Midbrain (tissue), 1 donor: ENCODE measurements at places on chromosomes 1 and 21.

- no peak for DNase-seq
Measured at GRCh38 chr1:115879977-115880376, 39.1 kb upstream of the NHLH2 start.

DNA sequence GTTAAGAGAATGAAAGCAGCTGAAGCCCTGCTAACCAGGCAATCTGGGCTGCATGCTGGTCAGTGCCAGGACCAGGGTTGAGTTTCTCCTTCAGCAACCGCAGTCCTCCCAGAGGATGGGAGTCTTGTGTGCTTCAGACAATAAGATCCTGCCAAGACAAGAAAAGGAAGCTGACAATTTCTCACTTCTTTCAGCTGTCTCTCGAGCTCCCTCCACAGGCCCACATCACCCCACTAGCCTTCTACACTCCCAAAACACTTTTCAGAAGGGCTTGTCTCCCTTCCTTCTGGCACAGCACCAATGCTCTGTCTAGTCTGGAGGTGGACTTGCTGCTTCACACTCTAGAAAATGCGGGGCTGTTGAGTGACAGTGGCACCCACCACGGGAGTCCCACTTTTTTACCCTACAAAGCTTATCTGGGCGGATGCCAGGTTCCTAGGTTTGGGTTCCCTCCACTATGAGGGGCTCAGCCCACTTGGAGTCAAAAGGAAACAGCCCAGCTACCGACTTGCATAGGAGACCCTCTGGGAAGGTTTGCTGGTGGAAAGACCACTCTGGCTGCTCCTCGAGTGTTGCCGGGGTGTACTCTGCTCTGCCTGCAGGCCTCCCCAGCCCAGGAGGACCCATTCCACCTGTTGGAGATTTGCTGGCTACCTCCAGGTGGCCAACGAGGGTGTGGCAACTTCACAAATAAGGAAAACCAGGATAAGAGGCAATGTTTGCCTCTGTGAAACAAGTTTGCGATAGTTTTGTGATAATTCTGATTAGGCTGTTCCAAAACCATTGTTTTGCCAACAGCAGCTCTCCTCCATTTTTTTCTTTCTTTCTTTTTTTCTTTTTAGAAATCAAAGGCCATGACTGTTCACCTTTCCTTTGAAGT lies 68.9 kb downstream of the TENT5C start:
- DNase-seq: no peak

- no peak for DNase-seq
Measured at GRCh38 chr1:9841460-9841859, 17.7 kb upstream of the CLSTN1 start.

DNA sequence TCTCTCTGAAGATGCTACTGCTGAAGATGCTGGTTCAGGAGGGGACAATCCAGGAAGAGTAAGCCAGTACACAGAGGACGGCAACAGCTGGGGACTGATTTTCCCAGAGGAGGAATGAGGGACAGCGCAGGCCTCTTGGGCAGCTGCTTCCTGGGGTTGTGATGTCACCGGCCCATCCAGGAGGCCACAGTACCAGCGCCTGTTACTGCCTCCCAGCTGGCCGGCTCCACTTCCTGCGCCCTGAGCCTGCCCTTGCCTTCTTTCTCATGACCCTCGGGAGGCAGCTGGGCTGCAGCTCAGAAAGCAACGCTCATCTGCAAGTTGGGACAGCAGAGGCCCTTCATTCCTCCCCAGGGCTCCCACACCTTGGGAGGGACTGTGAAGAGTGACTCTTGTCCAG lies 21.9 kb upstream of the ID3 start:
- DNase-seq: peak; percentile 20

GRCh38 chr21:19320291-19320690 lies 916.7 kb upstream of the TMPRSS15 start:
- DNase-seq: no peak

GRCh38 chr21:33293136-33293535 lies 27.0 kb downstream of the IL10RB start:
- DNase-seq: peak; percentile 11

GRCh38 chr1:155591770-155592169 lies 18.2 kb upstream of the MSTO1 start:
- peak; percentile 44 for DNase-seq

DNA sequence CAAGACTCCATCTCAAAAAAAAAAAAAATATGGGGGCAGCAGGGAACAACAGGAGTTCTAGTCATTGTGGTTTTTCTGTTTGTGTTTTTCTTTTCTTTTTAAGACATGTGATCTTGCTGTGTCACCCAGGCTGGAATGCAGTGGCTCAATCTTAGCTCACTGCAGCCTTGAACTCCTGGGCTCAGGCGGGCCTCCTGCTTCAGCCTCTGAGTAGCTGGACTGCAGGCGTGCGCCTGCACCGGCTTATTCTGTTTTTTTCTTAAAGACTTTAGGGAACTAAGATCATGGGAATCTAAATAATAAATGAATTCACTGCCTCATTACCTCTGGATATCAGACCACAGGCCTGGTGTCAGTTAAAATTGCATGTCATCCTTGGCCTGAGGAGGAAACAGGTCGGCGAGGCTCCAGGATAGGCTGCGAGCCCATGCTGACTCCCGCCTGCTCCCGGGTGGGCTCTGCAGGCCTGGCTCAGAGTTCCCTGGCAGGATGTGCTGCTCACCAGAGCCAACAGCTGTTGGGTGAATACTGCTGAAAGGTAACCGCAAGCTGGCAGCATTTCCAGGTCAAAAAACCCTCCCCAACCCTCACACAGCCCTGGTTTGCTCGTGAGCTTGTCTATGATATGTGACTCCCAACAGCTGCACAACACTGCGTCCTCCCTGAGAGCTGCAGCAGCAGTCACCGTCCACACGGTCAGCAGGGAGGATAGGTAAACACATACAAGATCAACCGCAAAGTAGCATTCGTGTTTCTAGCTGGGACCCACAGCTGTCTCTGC lies 58.1 kb downstream of the SCCPDH start:
- no peak for DNase-seq

DNA sequence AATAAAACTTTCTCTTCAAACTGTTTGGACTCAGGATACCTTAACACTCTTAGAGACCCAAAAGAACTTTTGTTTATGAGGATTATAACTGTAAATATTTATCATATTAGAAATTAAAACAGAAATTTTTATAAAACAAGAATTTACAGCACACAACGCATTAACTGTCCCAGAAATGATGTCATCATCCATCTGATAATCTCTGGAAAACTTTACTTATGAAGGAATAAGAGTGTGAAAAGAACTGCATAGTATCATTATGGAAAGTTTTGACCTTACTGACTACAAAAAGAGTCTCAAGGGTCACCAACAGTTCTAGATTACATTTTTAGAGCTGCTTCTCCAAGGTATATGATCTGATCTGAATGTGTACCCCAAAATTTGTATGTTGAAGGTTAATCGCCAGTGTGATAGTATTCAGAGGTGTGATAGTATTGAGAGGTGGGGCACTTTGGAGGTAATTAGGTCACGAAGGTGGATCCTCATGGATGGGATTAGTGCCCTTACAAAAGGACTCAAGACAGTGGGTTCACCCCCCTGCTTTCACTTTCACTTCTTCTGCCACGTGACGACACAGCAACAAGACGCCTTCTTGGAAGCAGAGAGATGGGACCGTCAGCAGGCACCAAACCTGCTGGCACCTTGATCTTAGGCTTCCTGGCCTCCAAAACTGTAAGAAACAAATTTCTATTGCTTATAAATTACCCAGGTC lies 95.7 kb upstream of the NR5A2 start:
- DNase-seq: no peak

DNA sequence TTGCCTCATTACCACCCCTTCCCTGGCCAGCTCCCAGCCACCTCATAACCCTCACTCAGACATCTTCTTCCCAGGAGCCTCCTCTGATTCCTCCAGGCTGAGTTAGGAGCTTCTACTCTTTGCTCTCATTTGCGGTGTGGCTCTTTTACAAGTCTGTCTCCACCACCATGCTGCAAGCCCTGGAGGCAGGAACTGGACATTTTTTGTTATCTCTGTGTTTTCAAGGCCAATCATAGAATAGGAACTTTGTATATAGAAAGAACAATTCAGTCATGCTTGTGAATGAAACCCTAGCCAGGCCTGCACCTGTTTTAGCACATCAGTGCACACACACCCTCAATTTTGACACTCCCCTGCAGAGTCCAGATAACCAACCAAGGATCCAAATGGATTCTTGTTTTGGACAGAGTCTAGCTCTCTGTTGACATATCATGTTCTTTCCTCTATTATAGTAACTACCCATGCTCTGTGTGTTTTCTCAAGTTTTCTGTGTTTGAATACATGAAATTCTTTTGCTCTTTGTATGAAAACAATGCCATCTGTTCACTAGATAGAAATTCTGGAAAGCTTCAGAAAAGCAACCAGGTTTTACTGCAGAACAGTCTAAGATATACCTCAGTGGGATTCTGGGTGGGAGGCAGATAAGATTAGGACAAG lies 60.9 kb upstream of the ZNF648 start:
- DNase-seq: no peak

DNA sequence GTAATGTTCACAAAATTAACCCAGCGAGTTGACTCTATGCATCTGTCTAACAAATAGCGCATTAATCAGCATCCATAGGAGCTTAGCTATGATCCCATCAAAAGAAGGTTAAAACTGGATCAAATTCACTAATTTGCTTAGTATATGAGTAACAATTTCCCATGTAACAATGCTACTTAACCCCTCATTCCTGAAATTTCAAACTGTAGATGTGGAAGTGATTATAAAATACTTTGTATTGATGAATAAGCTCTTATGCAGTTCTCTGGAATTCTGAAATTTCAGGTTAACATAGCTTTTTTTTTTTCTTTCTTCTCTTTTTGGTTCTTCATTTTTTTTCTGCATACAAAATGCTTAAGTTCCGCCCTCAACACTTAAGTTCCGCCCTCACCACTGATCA lies 1272.7 kb downstream of the KCNT2 start:
- no peak for DNase-seq

GRCh38 chr1:156499842-156500542 lies 583 bp downstream of the MEF2D start:
- DNase-seq: peak; percentile 63

- no peak for DNase-seq
Measured at GRCh38 chr1:40980068-40980452, 564 bp downstream of the CTPS1 start.

- no peak for DNase-seq
Measured at GRCh38 chr21:32867597-32867996, 96.0 kb upstream of the PAXBP1 start.

DNA sequence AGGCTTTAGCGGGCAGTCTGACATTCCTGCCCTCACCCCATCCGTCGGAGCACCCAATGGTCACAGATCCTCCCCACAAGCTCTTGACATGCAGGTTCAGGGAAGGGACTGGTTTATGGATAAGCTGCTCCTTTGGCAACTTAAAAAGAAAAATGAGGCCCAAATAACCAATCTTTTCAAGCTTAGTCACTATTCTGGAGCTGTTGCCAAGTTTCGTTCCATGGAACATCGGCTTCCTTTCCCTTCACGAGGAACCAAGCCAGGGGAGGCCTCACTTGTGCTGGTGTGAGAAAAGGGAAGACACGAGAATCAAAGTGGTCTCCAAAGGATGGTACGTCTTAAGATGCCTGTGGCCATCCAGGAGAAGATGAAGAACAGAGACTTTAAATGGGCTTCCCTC lies 46.1 kb upstream of the LPAR3 start:
- DNase-seq: no peak

- no peak for DNase-seq
Measured at GRCh38 chr1:61120998-61121397, 38.6 kb downstream of the NFIA start.

- DNase-seq: no peak
Measured at GRCh38 chr21:34734696-34735095, 65.9 kb downstream of the CLIC6 start.

DNA sequence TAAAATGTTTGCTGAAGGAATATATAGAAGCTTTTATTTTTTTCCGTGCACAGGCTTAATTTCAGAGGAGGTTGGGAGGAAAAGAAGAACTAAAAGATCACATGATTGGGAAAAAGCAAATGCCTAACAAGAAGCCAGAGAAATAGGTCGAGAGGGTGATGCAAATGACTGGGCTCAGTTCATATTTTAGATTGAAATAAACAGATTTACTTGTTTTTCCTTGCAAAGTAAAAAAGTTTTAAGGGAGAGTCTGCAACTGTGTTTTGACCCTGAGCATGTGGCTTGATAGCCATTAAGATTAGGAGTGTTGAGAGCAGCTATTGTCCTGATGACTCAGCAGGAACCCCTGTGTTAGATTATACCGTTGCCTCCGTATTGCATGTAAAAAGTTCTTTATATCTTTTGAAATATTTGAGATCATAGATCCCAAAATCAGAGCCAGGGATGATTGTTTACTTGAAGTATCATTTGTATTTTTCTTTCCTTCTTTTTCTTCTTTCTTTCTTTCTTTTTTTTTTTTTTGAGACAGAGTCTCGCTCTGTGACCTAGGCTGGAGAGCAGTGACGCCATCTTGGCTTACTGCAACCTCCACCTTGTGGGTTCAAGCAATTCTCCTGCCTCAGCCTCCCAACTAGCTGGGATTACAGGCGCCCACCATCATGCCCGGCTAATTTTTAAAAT lies 20.2 kb downstream of the CLIC4 start:
- no peak for DNase-seq

DNA sequence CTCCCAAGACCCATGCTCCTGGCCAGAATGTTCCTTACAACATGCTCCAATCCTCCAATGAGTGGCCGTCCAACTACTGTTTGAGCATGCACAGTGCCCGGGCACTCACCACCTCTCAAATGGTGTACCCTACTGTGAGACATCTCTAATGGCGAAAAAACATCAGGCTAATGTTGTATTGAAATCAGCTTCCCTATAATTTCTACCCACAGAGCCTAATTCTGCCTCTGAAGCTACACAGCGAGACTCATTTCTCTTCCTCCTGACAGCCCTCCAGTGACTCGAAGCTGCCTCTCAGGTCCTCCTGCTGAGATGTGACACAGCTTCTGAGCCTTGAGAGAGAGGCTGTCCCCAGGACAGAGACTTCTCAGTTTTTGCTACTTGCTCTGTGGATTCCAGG lies 130.7 kb downstream of the FAM78B start:
- no peak for DNase-seq

- DNase-seq: no peak
Measured at GRCh38 chr1:186609183-186609582, 71.0 kb downstream of the PTGS2 start.

DNA sequence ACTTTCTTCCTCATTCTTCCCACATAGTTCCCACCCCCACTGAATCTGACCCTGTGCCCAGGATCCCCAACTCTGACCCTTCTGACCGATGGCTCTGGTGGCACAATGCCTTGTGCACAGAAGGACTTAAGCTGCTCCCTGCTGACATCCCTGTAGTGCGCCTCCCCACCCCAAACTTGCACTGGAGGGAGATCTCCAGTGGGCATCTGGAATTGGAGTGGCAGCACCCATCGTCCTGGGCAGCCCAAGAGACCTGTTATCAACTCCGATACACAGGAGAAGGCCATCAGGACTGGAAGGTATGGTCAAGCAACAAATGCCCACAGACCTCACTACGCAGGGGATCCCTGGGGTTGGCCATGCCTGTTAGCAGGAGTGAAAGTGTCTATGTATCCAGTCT lies 9.0 kb downstream of the MPL start:
- no peak for DNase-seq

GRCh38 chr1:210293171-210293607 lies 35.5 kb upstream of the HHAT start:
- no peak for DNase-seq

- DNase-seq: no peak
Measured at GRCh38 chr1:214538496-214538895, 12.9 kb downstream of the PTPN14 start.
